Stimulated activated CD4-positive, alpha-beta T cell treated with anti-CD3 and anti-CD28 coated beads, Interleukin-12 subunit alpha, Interleukin-12 subunit beta, amount 100 ng/mL, for 48 hours (primary cell): ENCODE measurements at places on chromosomes 4 and X.

DNA sequence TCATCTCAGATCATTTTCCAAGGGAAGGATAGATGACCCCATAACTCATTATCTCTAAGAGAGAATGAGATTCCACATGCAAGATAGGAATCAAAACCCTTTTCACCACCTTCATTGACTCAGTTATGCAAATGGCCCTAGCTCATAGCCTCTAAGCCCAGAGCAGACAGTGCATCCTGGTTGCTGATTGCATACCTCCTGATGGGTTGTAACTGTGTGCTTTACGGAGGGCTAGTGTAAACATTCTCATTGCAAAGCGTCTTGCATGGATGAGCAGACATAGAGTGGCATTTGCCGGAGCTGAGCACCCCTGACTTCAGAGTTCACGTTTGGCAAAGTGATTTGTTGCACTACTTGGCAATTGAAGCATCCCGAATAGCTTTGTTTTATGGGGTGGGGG, 151.0 kb downstream of the VCX3A start:
- DNase-seq, result no peak

GRCh38 chr4:85107553-85107952, 141.1 kb upstream of the WDFY3 start:
- no peak for DNase-seq

- DNase-seq, result no peak
These were observed 552 bp downstream of the TCEAL9 start for GRCh38 chrX:103356858-103357257.

- no peak for DNase-seq
These were observed 79.7 kb upstream of the CXXC4 start for GRCh38 chr4:104574371-104574770.

DNA sequence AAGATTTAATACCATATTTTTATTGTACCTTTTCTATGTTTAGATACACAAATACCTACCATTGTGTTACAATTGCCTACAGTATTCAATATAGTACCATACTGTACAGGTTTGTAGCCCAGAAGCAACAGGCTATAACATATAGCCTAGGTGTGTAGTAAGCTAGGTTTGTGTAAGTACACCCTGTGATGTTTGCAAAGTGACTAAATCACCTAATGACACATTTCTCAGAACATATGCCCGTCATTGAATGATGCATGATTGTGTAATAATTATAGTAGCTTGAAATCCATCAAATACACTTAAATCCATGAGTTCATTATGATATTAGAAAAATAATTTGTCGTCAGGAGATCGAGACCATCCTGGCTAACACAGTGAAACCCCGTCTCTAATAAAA, 30.8 kb downstream of the GAB3 start:
- no peak for DNase-seq

DNA sequence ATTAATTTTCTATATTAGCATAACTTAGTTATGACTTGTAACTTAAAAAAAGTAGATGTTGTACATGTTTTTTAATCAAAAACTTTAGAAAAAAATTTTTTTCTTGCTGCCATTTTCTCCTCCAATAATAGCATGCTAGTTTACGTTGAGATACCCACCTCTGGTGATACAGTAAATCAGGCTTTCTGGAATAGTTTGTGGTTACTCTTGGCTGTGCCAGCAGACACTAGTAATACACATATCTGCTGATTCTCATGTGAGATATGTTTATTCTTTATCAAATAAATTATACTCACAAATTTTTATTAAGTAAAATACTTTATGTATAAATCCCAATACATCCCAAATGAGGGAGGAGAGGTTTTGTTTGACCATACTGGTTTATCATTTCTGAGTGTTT, 117.3 kb downstream of the KLHL8 start:
- DNase-seq, result no peak

- DNase-seq, result no peak
These were observed 4.8 kb downstream of the FMR1 start for GRCh38 chrX:147916375-147916968.

DNA sequence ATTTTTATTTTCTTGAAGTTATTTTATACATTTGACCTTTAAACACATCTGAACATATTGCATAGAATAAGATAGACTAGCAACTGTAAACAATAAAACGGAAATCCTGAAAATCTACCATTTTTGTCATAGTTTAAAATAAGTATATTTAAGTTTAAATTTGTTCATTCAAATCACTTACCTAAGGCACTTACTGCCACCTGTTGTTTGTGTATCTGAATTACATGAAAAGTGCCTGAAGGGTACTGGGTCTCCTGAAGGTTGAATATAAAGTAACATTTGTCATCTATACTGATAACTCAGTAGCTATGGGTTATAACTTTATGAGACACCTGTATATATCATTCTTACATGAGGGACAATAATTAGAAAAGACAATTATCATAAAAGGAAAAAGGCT, 38.6 kb downstream of the TRPC5 start:
- DNase-seq, result no peak

- no peak for DNase-seq
These were observed 543 bp downstream of the NFXL1 start for GRCh38 chr4:47913861-47914219.

DNA sequence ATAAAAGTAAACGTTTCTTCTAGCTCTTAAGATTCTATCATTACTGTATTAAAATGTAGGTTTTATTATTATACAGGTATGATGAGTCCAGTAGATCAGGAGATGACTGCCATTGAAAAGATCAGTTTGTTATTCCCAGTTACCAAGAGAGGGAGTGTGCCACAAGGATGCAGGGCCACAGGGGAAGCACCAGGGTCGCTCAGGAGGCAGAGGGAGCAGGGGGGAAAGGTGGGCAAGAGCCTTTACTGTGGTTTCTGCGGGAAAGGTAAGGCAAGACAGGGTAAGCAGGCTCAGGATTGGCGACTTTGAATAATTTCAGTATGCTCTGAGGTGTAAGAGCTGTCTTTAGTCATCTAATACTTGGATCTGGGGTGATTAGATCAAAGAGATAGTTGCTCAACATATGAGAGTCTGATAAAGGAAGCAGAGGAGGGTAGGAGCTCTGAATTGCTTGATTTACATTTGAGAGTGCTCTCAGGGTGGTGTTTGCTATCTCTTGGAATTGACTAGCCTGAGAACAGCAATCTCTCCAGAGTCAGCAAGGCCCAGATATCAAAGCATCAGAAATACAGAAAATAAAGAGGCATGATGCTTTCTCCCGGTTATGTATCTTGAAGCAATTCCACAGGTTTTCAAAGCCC, 86.0 kb downstream of the NDST3 start:
- DNase-seq, result no peak

DNA sequence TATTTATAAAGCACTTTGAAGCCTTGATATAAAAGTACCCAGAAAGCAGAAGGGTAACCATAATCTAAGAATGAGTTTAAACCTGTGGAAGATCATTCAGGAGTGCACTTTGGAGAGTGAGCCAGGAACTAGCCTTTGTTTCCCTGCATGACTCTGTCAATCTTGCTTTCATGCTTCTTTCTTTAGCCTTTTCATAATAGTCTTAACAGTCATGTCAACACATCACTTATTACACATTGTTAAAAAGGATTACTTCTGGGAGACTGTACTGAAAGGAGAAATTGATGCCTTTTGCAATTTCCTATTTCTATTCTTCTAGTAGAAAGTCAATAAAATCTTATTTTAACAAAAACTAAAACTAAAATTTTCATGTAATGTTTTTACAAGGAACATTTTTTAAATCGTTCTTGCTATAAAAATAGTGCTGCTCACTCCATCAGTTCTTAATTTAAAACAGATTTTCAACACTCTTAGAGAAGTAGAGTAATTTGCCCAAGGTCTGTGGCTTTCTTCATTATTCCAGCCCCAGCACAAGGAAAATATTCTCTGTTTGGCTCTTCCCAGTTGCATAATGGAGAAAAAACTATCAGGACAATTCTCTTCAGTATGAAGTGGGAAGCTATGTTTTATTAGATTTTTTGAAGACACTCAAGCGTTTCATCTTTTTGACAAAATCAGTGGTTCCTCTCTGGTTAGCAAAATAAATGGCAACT, 35.4 kb upstream of the SPP1 start:
- DNase-seq, result no peak

- no peak for DNase-seq
These were observed 75.7 kb downstream of the FAM114A1 start for GRCh38 chr4:38943343-38943742.

DNA sequence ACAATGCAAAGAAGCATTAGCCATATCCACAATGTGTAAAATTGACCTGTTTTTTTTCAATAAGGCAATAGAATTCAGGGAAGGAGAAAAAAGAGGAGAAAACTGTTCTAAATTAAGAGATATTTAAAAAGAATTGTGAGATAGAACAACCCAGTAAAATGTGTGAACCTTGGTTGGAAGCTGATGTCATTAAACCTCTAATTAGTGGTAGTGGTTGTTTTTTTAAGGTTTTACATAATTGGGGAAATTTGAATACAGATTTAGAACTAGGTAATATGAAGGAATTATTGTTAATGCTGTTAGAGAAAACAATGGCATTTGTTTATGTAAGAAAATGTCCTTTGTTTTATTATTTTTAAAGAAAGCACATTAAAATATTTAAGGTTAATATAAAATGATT, 15.1 kb upstream of the H2AZ1 start:
- no peak for DNase-seq

- no peak for DNase-seq
These were observed 1.2 kb downstream of the AKAP17A start for GRCh38 chrX:1592470-1593142.

DNA sequence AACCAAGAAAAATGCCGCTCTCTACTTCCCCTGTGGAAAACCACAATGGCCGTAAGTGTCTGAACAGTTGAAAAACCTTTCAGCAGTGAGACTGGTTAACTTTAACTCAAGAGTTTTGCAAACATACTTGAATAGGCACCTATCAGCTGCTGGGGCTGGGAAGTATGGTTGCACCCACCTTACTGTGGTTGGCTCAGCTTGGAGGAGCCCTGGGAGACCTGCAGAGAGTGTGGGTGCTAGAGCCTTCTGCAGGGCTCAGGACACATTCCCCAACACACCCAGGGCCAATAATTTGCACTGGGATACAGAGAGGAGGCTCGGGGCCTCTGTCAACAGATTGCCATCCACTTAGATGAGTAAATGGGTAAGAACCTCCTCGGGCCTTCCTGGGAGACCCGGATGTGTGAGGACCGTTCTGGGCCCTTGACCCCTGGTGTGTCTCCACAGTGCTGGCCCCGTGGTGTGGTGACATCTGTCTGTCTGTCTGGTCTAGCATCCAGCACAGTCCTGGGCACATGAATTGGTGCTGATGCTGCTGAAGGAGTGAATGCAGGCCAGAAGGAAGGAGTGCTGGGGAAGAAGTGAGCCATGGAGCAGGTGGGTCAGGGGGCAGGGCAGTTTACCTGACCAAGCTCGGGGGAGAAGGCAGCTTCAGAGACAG, 46.5 kb downstream of the MAGEA1 start:
- no peak for DNase-seq

- DNase-seq, result no peak
These were observed 75.6 kb downstream of the CPE start for GRCh38 chr4:165454426-165454825.

GRCh38 chr4:146521541-146522097, at the start of gene SLC10A7:
Gene SLC10A7 (minus strand): TSS chr4:146521940. CDS start chr4:146521717, 223 bp downstream.
- peak; percentile 51 for DNase-seq

GRCh38 chr4:182449186-182449929, 206.2 kb downstream of the TENM3 start:
- no peak for DNase-seq

- no peak for DNase-seq
These were observed 65.7 kb downstream of the FREM3 start for GRCh38 chr4:143634763-143635162.

DNA sequence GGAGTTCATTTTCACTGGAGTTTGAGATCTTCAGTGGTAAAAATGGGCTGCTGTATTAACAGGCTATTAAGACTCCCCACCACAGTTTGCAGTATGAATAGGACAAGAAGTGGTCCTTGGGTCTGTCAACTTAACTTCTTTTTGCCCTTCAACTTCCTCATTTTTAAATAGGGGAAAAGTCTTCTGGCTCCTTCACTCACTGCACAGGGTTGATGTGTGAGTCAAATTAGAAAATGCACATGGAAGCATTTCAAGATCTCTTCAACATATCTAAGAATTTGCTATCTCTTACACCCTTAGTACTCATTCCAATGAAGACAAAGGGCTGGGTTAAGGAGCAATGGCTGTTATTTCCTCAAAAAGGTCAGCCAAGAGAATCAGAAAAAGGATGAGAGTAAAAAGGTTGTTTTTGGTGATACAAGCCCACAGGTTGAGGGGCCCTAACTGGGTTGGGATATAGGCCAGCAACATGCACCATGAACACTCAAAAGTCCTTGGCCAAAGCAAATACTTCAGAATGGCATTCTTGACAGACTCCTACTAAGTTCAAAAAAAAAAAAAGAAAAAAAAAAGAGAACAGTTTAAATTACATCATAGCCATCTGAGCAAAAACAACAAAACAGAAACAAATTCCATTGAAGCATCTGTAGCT, 13.4 kb downstream of the PDE5A start:
- no peak for DNase-seq

DNA sequence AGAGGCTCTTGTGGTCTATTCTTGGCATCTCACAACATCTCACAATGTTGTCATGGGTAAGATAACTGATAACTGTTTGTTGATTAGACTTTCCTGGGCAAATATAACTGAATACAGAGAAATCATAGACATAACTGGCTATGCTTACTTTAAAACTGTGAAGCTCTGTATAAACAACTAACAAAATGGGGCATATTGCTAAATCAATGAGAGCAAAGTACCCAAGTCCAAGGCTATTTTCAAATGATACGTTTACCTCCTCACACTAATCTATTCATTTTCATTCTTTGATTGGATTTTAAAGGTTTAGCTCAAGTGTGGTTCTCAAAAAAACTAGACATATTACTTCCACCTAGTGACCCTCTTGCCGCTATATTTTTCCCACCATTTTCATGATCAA, 38.6 kb downstream of the AMELX start:
- DNase-seq, result no peak

DNA sequence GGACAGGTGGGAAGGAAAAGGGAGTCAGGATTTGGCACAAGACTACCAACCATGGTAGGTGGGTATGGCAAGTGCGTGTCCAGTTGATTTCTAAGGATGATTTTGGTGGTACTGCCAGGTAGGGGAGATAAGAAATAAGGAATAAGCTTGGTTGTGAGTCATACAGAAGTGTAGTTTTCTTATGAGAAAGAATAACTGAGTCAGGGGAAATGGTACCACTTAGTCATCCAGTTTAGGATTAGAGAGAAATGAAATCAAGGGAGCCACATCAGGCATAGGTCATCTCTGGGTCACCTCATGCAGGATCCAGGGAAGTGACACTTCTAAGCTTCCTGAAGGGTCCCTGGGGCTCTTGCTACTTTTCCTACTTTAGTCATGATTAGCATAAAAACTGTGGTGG, 107.1 kb upstream of the C1GALT1C1 start:
- DNase-seq, result no peak

GRCh38 chrX:16862829-16863228, 7.3 kb downstream of the RBBP7 start:
- no peak for DNase-seq

GRCh38 chr4:163284304-163284703, 48.1 kb downstream of the NPY1R start:
- no peak for DNase-seq

GRCh38 chr4:158411269-158411668, 110.4 kb upstream of the RXFP1 start:
- no peak for DNase-seq

- DNase-seq, result no peak
These were observed 104.6 kb downstream of the FBXW7 start for GRCh38 chr4:152431291-152431690.

GRCh38 chrX:24410514-24411189, 50.2 kb downstream of the SUPT20HL1 start:
- DNase-seq, result no peak
